ENCODE measurements at places on chromosomes 16 and 17. TPM values are rescaled to one million over a fixed set of nuclear protein-coding genes. Genes with fewer than 3 reads are reported as not detected.
A peak's percentile ranks its signal among the peaks of the same experiment; 100 is the strongest.

DNA sequence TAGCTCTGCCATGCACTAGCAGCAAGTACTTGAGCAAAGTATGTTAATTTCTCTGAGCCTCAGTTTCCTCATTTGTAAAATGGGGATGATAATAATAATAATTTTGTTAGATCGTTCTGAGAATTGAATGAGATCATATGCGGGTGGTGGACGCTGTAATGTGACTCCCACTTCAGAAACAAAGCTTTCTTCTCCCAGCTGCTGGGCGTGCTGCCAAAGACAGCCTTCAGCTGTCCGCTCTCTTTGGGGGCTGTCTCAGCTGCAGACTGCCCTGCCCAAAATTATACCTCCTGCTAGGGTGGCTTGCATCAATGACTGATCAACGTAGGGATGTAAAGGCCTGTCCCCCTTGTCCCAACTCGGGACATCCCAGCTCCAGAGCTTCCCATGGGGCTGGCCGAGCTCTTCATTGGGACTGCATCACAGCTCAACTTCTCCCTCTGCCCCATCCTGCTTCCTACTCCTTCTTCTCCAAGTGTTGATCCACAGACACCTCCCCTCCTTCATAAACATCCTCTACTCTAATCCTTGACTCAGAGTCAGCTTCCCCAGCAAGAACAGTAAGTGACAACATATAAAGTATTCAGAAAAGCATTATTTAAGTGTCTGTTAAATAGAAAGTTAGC, 30.7 kb upstream of the CDH5 start:
- no peak for DNase-seq

DNA sequence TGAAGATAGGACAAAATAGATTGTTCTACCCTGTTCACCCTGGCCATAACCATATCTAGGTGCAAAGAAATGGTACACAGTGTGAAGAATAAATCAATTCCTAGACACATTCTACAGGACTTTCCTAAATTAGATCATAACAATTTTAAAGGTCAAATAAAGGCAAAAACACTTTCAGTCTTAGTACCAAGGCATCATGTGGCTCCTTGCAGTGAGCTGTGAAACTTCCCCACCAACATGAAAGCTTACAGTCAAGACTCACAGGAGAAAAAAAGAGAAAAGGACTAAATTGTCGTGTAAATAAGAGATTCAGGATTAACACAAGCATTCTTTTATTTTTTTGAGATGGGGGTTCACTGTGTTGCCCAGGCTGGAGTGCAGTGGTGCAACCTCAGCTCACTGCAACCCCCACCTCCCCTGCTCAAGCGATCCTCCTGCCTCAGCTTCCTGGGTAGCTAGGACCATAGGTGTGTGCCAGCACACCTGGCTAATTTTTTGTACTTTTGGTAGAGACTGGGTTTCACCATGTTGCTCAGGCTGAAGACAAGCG, 14.2 kb downstream of the NSMCE1 start:
- DNase-seq: no peak

Gene NFATC3
- 90.1 TPM for total RNA-seq

DNA sequence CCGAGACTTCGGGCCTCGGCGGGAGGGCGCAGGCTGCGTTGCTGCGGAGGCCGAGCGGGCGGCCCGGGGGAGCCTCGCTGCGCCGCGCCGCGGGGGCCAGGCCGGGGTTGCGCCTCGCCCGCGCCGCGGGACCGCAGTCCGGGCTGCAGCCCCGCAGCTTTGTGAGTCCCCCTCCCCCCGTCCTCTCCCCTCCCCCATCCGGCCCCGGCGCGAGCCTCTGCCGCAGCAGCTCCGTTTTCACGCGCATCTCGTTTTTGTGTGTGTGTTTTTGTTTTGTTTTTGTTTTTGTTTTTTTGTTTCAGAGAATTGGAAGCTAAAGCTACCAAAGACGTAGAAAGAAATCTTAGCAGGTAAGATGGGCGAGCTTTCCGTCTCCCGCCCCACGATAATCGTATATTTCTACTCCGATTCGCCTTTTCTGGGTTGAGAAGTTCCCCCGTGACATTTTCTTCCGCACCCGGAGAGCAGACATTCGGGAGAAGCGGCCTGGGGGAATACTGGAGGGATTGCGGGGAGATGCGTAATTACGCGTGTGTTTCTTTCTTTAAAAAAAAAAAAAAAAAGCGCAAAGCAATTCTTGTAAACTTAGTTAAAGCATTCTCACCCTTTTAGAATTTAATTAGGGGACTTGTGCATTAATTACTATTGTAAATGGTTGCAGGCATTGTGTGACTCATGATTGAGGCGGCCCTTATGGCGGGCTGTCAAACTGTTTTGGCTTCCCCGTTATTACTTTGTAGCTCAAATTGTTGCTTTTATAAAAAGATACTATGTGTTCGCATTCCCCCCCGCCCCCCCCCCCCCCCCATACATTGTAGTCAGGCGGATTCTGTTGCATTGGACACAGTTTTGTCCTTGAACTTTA, 732 bp downstream of the TNRC6A start:
- no peak for DNase-seq

Gene SCNN1B
- total RNA-seq: not detected

Gene CACNG1
- not detected for total RNA-seq

- DNase-seq: no peak
These were observed 14.2 kb downstream of the ANKFY1 start for GRCh38 chr17:4249452-4250029.

DNA sequence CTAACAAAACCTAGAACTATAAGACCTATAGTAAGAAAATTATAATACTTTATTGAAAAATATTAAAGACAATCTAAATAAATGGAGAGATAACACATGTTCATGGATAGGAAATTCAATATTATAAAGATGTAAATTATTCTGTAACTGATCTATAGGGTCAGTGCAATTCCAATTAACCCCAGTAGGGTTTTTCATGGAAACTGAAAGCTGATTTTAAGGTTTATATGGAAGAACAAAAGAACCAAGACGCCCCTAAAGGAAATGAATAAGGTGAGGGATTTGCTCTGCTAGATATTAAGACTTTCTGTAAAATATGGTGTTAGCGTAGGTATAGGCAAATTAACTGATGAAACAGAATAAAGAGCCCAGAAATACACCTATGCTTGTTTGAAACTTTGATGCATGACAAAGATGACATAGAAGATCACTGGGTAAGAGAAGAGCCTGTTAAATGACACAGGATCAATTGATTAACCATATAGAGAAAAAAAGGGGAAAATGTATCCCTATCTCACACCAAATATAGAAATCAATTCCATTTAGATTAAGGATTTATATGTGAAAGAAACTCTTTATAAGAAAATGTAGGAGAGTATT, 3.0 kb downstream of the ICAM2 start:
- no peak for DNase-seq

GRCh38 chr16:58614212-58614611, 15.4 kb downstream of the CNOT1 start:
- no peak for DNase-seq

GRCh38 chr17:79171188-79171587, 96.6 kb downstream of the ENGASE start:
- DNase-seq: no peak

- no peak for DNase-seq
These were observed 20.8 kb upstream of the CLEC18C start for GRCh38 chr16:70152578-70153302.

Gene KRT25
- not detected for total RNA-seq

GRCh38 chr16:73048292-73049080, 558 bp upstream of the ZFHX3 start:
- DNase-seq: no peak

Gene TMEM235
- not detected for total RNA-seq

DNA sequence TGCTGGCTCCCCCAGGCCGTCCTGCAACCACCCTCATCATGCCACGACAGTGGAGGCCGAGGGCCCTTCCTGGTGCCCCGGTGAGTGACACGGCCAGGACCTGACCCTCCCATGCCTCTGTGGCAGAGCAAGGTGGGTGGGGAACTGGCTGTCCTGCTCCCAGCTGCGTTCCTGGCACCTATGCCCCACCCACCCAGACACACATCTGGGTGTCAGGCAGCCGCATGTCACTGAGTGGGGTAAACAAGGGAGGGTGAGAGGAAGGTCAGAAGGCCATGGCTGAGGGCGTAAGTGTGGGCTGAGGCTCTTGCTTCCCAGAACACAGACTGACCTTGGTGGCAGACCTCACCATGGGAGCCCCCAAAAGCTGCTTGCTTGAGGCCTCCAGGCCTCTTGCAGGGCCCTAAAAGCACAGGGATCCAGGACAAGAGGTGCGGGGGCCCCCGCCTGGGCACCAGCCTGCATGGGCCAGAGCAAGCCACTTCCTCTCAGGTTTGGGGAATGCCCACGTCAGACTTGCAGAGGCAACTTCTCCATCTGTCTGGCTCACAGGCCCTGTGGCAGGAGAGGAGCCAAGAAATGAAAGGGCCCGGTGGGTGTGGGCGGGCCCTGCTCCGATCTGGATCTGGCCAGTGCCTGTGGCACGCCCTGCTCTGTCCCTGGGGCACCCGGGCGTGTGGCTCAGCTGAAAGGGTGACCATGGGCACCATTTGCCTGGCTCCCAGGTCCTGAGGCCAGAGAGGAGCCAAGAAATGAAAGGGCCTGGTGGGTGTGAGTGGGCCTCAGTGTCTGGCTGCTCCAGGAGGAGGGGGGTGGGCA, 3.9 kb upstream of the CCDC57 start:
- no peak for DNase-seq

Gene PERCC1
- total RNA-seq: 0.27 TPM

Gene KRT39
- not detected for total RNA-seq

- DNase-seq: peak; percentile 25
These were observed 11.7 kb upstream of the CNTNAP4 start for GRCh38 chr16:76265434-76266045.

DNA sequence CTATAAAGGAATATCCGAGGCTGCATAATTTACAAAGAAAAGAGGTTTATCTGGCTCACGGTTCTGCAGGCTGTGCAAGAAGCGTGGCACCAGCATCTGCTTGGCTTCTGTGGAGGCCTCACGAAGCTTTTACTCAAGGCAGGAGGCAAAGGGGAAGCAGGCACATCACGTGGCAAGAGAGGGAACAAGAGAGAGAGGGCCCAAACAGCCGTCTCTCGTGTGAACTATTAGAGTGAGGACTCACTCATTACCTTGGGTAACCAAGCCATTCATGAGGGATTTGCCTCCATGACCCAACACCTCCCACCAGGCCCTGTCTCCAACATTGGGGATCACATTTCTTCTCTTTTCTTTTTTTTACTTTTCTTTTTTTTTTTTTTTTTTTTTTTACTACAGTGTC, 7.5 kb upstream of the ALKBH5 start:
- no peak for DNase-seq

GRCh38 chr16:85014311-85014710, 3.0 kb upstream of the ZDHHC7 start:
- DNase-seq: no peak

Gene UBN1
- total RNA-seq: 23.7 TPM

DNA sequence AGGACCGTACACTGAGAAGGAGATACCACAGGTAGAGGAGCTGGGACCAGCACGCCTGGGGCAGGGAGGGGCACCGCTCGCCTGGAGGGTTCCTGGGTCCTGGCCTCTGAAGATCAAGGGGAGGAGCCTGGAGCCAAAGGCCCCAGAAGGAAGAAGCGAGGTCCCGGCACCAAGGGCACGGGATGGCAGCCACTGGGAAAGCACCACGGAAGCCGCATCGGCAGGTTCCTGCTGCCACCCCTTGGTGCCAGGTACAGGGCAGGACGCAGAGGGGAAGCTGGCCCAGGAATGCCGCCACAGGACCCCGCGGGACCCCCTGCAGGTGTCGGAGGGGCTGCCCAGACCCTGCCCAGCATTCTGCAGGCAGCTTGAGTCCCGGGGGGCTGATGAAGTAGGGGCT, 42.5 kb upstream of the CBFA2T3 start:
- DNase-seq: no peak

GRCh38 chr16:86083382-86084002, 184.5 kb downstream of the IRF8 start:
- DNase-seq: peak; percentile 48

DNA sequence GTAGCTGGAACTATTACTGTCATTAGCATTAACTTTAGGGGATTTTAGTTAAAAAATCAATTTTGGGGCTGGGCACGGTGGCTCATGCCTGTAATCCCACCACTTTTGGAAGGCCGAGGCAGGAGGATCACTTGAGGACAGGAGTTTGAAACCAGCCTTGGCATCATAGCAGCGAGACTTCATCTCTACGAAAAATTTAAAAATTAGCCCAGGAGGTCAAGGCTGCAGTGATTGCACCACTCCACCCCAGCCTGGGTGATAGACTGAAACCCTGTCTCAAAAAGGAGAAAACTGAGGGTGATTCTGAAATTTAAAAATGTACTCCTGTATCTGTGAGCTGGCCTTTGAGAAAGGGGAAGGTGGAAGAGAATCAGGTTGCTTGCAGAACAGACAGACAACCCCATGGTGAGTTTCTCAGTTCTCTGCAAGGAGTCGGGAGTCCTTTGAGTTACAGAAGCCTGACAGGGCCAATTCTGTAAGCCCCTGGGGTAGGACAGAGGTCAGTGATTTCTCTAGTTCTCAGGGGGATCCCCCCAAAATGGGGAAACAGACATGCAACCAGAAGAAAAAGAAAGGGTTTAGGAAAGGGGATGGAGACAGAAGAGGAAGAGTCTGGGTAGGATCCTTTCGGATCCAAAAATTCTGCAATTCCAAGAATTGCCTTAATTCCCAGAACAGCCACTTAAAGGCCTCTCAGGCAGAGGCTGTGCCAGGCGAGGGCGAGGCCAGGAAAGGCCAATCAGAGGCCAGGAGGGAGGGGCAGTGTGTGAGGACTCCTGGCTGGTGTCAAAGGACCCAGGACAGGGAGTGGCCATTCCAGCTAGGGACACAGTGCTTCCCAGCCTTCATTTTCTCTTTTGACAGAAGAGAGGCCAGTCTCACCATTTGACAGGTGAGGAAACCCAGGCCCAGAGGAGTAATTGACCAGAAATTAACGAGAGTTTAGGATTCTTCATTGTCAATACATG, 6.7 kb downstream of the NUPR1 start:
- no peak for DNase-seq

GRCh38 chr17:45907750-45908395, 13.5 kb downstream of the MAPT start:
- DNase-seq: no peak

DNA sequence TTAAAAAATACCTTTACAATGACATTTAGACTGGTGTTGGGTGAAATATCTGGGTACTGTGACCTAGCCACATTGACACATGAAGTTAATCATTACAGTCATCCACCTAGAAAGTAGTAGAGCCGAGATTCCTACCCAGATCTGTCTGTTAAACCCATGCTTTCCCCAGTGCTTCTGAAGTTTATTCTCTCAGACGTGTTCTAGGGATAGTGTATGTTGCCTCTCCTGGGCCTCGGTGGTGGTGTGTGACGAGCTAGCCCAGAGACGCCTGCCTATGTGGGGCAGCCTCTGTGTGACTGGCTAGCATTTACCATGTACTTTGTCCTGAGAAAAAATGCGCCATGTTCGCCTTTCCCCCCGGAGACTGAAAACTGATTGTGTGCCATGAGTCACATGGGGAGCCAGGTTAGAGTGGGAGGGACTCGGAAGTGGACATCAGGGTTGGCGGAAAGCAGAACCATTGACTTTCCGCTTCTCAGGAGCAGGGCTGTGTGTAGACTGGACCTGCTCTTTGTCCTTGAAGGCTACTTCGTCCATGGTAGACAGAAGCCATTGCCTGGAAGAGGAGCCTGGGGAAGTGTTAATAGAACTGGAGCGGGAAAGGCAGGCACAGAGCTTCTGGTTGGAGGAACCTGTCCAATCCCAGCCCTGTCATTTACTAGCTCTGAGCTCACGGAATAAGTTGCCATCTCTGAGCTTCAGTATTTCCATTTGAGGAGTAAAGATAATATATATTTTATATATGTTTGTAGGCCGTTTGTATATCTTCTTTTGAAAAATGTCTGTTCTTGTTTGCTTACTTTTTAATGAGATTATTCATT, 235.5 kb downstream of the SNX29 start:
- DNase-seq: no peak

Gene MEIOC
- 0.37 TPM for total RNA-seq

Data from activated naive CD4-positive, alpha-beta T cell treated with anti-CD3 and anti-CD28 coated beads, Interleukin-2, amount 50 U/mL, for 72 hours (primary cell).